A673 (cell line): ENCODE measurements at places on chromosomes 12 and 14. TPM values are rescaled to one million over a fixed set of nuclear protein-coding genes. Genes with fewer than 3 reads are reported as not detected.

Gene MYF6
- not detected in 2 replicates for total RNA-seq

Gene SP7
- not detected in 2 replicates for total RNA-seq

Gene KSR2
- total RNA-seq = 0.02 TPM in 1 of 2 replicates, not detected in the other

Gene GLS2
- total RNA-seq = 0.24 TPM in 1 of 2 replicates, not detected in the other

Gene DPPA3
- not detected in 2 replicates for total RNA-seq

Gene PAX9
- total RNA-seq = 23.4 and 26.2 TPM in 2 replicates

Gene PLEKHH1
- 8.9 and 13.7 TPM in 2 replicates for total RNA-seq

Gene KRT78
- not detected in 2 replicates for total RNA-seq

Gene ANKRD33
- not detected in 2 replicates for total RNA-seq

Gene ACSS3
- 7.7 and 10.3 TPM in 2 replicates for total RNA-seq

Gene MMP19
- total RNA-seq = 2.2 and 2.3 TPM in 2 replicates

Gene PRH2
- total RNA-seq = not detected in 2 replicates

DNA sequence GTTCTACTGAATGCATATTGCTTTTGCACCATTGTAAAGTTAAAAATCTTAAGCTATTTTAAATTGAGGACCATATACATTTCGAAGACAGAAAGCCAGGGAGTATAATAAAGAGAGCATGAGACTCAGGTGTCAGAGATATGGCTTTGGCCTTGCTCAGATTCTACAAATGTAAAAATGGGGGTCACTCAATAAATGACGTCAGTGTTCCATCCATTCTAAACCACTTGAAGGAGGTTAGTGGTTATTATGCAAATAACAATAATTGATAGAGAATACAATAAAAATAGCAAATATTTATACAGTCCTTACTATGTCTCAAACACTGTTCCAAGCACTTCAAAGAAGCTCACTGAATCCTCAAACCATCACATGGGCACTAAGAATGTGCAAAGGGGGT lies 20.1 kb downstream of the RTN1 start:
- H3K27me3 ChIP-seq = no peaks in the 10 kb centered on the region
- H3K27ac ChIP-seq = no peak overlapping the region
- no peaks in the 10 kb centered on the region for H3K4me1 ChIP-seq
- H3K36me3 ChIP-seq = no peaks in the 10 kb centered on the region
- no peak overlapping the region for H3K4me3 ChIP-seq
- DNase-seq = no peak

DNA sequence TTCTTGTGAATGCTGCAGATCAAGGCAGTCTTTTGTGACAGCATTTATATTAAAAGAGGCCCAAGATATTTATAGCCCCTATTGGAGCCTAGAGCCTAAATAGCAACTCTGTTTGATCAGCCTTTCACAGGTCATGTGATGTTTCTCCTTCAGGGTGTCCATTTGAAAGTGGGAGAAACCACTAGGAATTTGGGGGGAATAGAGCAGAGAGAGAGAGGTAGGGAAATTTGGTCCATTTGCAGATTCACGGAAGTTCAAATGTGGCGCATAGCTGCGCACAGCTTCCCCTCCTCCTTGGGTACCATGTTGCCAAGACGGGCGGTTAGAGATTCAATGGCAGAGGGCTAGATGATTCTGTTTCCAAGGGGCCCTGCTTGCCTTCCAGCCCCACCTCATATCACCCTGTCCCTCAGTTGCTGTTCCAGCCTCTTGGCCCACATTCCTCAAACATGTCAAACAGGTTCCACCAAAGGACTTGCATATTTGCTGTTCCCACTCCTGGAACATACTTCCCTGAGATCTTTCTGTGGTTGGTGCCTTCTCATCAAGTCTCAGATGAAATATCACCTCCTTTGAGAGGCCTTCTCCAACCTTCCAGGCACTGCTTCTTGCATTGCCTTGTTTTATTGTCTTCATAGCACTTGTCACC lies 220.8 kb downstream of the CHST11 start:
- no peaks in the 10 kb centered on the region for H3K36me3 ChIP-seq
- H3K27ac ChIP-seq = no peak overlapping the region
- no peak for DNase-seq

- peaks cover 8% of the 10 kb centered on the region for H3K4me1 ChIP-seq
- peaks cover 11% of the 10 kb centered on the region for H3K36me3 ChIP-seq
- H3K4me3 ChIP-seq = no peak overlapping the region
Observed at GRCh38 chr14:23559010-23559925, 3.2 kb downstream of the THTPA start.

GRCh38 chr12:105820429-105821125 lies 318.2 kb downstream of the NUAK1 start:
- H3K27ac ChIP-seq = no peak overlapping the region
- DNase-seq = no peak
- H3K4me3 ChIP-seq = no peak overlapping the region
- no peaks in the 10 kb centered on the region for H3K27me3 ChIP-seq

GRCh38 chr12:69239922-69240630 lies 707 bp downstream of the CPSF6 start:
- DNase-seq = peak; percentile 60
- H3K4me1 ChIP-seq = peaks cover 25% of the 10 kb centered on the region
- peak overlapping the region; percentile 96 for H3K27ac ChIP-seq
- peak overlapping the region; percentile 95 for H3K4me3 ChIP-seq

DNA sequence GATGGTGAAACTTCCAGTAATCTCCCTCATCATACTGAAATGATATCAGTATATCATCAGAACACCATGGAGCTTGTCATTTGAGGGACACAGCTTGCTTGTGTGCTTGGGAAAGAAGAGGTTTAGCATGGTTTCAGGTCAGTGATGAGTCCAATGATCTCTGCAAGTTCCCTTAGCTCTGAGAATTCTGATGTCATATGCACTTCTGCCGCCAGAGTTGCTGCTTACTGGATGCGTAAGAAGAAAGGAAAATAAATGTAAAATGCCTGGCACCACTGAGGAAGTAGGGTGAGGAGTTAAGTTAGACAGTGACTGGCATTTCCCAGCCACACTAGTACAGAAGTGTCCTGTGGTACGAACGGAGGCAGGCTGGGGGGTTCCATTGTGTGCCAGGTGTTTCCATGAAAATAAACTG lies 22.6 kb downstream of the PRKCH start:
- H3K36me3 ChIP-seq = no peaks in the 10 kb centered on the region
- H3K4me3 ChIP-seq = no peak overlapping the region
- H3K27ac ChIP-seq = no peak overlapping the region
- no peaks in the 10 kb centered on the region for H3K27me3 ChIP-seq
- DNase-seq = no peak
- H3K4me1 ChIP-seq = no peaks in the 10 kb centered on the region

DNA sequence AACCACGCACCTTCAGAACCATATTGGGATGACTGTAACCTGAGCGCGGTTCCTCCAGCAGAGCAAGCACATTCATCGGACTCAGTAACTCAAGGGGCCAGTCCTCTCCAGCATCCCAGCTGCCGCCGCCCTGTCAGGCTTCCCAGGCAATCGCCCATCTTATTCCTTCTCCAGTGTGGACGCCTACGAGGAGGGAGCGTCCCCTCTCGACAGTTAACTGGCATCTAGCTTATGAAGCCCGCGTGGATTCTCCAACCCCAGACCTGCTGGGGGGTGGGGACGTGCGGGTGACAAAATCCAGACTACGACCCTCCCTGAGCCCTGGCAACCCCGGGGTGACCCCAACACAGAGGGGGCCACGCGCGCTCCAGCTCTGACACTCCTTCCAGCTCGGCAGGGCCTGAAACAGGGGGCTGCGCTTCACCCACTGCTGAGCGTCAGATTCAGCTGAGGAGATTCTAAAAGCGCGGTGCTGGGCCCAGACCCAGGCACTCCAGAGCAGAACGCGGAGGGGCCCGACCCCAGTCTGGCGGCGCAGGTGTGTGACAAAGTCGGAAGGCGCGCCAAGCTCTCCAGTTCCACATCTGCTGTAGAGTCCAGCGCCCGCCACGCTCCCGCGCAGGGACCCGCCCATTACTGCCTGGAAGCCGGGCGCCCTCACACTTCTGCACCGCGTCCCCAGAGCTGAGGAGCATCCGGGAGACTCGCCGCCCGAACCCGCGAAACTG lies 43.9 kb upstream of the ESR2 start:
- DNase-seq = peak; percentile 76
- peaks cover 10% of the 10 kb centered on the region for H3K4me1 ChIP-seq
- peak overlapping the region; percentile 79 for H3K4me3 ChIP-seq
- no peaks in the 10 kb centered on the region for H3K27me3 ChIP-seq
- peak overlapping the region; percentile 94 for H3K27ac ChIP-seq
- H3K36me3 ChIP-seq = no peaks in the 10 kb centered on the region

DNA sequence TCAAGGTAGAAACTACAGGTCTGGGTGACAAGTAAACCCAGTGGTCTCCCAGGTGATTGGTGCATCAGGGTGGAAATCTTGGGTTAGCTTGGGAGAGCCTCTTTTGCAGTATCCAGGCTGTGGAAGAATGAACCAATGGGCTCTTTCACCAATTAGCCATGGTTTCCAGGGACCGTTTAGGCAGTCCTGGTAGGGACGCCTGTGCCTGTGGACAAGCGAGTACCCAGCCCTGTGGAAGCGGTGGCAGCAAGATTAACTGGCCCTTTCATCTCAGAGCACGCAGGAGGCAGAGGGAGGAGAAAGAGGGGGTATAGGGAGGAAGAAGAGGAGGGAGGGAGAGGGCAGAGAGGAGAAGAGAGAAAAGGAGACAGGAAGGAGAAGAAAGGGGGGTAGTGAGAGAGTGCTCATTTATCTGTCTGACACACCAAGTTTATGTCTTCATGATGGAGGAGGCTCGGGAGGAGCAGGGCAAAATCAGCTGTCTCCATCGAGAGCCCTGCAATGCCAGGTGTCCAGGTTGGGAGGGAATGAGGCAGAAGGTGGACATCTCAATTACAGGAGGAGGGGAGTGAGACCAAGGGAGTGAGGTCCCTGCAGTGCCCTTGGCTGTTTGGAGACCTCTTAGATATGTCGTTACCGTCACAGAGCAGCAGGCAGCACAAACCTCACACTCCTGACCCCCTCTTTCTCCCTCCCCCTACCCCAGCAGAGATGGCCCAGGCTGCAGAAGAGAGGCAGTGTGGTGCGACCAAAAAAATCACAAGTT lies 4.6 kb upstream of the ZDHHC22 start:
- H3K4me1 ChIP-seq = peaks cover 6% of the 10 kb centered on the region
- H3K27me3 ChIP-seq = peaks cover 76% of the 10 kb centered on the region
- no peak overlapping the region for H3K27ac ChIP-seq
- DNase-seq = no peak
- no peak overlapping the region for H3K4me3 ChIP-seq

- no peak overlapping the region for H3K4me3 ChIP-seq
- DNase-seq = no peak
- H3K27ac ChIP-seq = no peak overlapping the region
Observed at GRCh38 chr14:83744891-83745290, 1785.1 kb upstream of the FLRT2 start.

- H3K4me3 ChIP-seq = no peak overlapping the region
- no peaks in the 10 kb centered on the region for H3K36me3 ChIP-seq
- H3K4me1 ChIP-seq = peaks cover 22% of the 10 kb centered on the region
- no peak for DNase-seq
- no peaks in the 10 kb centered on the region for H3K27me3 ChIP-seq
Observed at GRCh38 chr12:110778833-110779577, 36.3 kb upstream of the PPP1CC start.

DNA sequence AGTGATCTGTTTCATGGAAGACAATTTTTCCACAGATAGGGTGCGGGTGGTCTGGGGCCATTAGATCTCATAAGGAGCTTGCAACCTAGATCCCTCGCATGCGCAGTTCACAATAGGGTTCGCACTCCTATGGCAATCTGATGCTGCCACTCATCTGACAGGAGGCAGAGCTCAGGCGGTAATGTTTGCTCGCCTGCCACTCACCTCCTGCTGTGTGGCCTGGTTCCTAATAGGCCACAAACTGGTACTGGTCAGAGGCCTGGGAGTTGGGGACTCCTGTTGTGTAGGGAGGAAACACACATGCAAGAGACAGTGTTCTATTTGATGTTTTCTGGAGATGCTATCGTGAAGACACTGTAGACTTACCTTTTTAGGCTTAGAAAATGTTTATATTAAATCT lies 77.0 kb upstream of the FGD4 start:
- H3K27me3 ChIP-seq = no peaks in the 10 kb centered on the region
- no peak for DNase-seq
- no peak overlapping the region for H3K27ac ChIP-seq
- no peak overlapping the region for H3K4me3 ChIP-seq
- no peaks in the 10 kb centered on the region for H3K4me1 ChIP-seq

DNA sequence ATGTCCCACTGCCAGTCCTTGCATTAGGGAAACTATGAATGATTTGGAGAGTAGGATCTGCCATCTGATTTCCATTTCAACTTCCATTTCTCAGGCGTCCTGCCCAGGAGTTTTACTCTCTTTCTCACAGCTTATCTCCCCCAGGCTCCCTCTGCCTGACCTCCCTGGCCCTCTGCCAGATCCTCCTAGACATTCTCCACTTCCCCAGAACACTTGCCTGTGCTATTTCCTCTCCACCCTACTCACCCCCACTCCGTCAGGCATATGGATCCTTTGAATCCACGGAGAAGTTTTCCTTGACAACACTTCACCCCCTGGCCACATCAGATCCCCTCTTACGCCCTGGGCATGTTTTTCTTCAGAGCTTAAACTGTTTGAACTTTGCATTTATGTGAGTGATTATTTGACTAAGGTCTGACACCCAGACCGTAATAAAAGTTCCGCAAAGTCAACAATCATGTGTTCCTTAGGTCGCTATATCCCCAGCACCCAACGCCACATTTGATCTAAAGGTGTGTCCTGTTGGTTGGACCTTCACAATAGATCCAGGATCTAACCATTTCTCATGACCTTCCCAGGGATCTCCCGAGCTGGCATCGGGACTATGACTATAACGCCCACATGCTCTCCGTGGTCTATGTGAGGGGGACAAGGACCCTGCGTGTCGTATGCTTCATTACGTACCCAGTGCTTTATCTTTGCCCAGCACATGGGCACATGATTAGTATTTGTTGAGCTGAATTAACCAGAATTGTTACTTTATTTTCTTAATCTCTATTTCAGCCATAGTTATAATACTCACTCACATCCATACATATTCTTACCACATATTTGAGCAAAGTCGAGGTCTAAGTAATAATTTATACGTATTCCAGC lies 255.8 kb upstream of the FOXN3 start:
- H3K4me3 ChIP-seq = no peak overlapping the region
- H3K36me3 ChIP-seq = no peaks in the 10 kb centered on the region
- H3K27me3 ChIP-seq = no peaks in the 10 kb centered on the region
- no peak overlapping the region for H3K27ac ChIP-seq
- no peaks in the 10 kb centered on the region for H3K4me1 ChIP-seq
- DNase-seq = peak; percentile 5

DNA sequence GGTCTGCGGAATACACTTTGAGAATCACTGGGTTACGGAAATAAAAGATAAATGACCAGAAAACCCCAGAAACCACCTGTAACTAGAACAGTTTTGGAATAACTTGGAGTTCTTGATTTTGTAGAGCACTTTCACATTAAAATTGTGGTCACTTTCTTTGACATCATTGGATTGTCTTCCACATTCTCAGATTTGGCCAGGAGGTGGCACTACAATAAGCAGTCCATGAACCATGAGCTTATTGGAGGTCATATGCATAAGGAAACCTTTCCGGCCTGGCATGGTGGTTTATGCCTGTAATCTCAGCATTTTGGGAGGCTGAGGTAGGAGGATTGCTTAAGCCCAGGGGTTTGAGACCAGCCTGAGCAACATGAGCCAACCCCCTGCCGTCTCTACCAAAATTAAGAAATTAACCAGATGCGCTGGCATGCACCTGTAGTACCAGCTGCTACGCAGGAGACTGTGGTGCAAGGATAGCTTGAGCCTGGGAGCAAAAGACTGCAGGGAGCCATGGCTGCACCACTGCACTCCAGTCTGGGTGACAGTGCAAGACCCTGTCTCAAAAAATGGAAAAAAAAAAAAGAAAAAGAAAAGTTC lies 107.7 kb upstream of the CAND1 start:
- peak; percentile 62 for DNase-seq
- no peaks in the 10 kb centered on the region for H3K36me3 ChIP-seq
- H3K4me3 ChIP-seq = no peak overlapping the region
- peaks cover 19% of the 10 kb centered on the region for H3K27me3 ChIP-seq
- H3K4me1 ChIP-seq = no peaks in the 10 kb centered on the region
- no peak overlapping the region for H3K27ac ChIP-seq
